ENCODE measurements at places on chromosomes 2 and 18.

DNA sequence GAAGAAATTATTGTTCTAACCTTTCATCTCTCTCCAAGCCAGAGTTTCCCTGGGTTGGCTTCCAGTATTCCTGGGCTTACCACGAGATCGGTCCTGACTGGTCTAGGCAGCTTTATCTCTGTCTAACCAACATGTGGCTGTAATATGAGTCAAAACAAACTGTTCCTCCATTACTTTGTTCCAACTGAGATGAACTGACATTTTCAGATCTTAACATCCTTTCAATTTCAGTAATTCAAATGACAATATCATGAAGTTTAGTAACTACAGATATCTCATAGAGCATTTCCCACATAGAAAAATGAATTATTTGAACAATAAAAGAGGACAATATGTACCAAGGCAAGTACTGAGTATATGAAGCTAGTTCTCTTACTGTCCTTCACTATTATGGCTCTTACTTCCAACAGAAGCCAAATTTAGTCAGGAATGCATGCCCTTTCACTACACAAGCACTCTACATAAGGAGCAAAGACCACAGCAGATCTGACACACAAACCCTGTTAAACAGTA, 15.5 kb downstream of the SLC25A12 start:
- no peak for DNase-seq

DNA sequence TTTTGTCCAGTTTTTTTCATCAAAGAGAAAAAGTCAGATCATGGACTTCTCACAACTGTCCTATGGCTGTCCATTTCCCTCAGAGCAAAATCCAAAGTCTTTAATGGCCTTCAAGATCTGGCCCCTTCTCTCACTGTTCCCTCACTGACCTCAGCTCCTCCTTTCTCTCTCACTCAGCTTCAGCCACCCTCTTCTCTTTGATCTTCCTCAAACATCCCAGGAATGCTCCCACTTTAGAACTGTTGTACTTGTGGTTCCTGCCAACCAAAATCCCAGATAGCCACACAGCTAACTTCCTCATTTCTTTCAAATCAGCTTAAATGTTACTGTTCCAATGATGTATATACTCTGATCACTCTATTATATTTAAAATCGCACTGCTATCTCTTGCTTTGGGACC, 82.9 kb downstream of the NUP35 start:
- no peak for DNase-seq

GRCh38 chr18:49486134-49486533, 900 bp downstream of the C18orf32 start:
- DNase-seq = no peak

GRCh38 chr2:222613715-222614331, 42.1 kb downstream of the FARSB start:
- peak; percentile 65 for DNase-seq

DNA sequence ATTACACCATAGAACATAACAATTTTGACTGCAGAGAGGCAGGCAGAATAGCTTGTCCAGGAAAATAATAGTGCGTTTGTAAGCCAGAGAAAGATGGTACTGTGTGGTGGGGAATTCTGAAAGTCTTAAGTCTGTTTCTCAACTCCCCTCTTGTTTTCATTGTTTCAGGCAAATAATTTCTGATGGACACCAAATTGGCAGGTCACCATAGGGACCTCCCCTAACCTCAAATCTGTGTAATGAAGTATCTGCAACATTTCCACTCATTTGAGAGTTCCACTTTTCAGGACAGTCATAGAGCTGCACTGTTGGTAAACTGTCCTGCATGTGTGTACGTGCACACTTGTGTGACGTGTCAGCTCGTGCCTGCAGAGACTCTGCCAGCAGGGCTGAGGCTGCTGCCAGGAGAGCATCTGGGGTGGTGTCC, 195.6 kb downstream of the AGAP1 start:
- no peak for DNase-seq

DNA sequence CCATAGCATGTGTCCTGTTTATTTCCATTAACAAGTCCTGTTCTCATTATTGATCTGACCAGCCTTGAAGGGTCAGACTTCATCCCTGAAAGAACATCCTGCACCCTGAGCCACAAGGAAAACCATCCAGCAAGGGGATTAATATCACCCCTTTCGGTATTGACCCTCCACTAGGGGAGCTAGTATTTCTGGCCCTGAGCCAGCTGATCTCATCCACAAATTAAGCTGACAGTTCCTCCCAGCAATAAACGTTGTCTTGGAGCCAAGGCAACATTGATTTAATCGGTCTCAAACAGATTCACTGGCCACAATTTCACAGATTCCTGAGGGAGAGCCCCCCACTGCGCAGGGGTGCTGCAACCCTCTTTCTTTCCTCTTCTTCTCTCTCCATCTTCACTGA, 353.1 kb upstream of the FANCL start:
- DNase-seq = no peak

DNA sequence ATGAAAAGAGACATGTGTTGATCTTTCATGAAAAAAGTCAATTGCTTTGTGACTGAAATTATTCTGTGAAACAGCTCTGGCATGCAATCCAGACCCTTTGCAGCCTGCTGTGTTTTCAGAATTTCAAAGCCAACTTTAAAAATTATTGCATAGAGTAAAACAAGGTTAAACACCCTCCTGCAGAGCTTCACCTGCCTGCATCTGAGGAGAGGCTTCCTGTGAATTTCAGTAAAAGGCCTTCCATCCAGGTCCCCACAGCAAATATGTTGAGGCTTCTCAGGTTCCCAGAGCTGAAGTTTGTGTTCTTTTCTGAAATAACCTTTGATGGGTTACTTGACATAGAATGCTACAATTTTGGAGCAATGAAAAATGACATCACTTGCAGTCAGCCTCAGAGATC, 4.1 kb downstream of the XIRP2 start:
- no peak for DNase-seq

DNA sequence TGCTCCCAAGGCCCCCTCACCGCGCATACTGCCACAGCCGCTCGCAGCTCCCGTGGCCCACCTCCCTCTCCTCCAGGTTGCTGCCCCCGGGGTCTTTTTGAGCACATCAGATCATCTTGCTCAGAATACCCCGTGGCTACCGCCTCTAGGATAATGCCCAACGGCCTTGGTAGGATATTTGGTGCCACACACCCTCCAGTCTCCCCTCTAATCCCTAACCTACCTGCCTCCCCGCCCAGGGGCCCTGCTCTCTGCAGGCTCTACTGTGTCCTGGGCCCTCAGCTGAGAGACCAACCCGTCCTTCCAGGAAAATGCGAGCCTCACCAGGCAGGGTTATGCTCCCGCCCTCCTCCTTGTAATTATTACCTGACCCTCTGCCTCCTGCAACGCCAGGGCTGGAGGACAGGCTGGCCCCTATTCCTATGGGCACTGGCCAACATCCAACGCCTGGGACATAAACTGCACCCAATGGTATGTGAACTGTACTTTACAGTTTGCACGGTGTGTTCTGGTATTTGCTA, 1.5 kb upstream of the MTCL1 start:
- no peak for DNase-seq

- DNase-seq = no peak
Measured at GRCh38 chr2:54924121-54924520, 126.1 kb downstream of the RTN4 start.

- DNase-seq = no peak
Measured at GRCh38 chr2:77512507-77512906, 9.7 kb downstream of the LRRTM4 start.

Data from GM20000 (cell line).